ENCODE measurements at places on chromosomes 13 and 19. TPM values are rescaled to one million over a fixed set of nuclear protein-coding genes. Genes with fewer than 3 reads are reported as not detected.
A peak's percentile ranks its signal among the peaks of the same experiment; 100 is the strongest.

DNA sequence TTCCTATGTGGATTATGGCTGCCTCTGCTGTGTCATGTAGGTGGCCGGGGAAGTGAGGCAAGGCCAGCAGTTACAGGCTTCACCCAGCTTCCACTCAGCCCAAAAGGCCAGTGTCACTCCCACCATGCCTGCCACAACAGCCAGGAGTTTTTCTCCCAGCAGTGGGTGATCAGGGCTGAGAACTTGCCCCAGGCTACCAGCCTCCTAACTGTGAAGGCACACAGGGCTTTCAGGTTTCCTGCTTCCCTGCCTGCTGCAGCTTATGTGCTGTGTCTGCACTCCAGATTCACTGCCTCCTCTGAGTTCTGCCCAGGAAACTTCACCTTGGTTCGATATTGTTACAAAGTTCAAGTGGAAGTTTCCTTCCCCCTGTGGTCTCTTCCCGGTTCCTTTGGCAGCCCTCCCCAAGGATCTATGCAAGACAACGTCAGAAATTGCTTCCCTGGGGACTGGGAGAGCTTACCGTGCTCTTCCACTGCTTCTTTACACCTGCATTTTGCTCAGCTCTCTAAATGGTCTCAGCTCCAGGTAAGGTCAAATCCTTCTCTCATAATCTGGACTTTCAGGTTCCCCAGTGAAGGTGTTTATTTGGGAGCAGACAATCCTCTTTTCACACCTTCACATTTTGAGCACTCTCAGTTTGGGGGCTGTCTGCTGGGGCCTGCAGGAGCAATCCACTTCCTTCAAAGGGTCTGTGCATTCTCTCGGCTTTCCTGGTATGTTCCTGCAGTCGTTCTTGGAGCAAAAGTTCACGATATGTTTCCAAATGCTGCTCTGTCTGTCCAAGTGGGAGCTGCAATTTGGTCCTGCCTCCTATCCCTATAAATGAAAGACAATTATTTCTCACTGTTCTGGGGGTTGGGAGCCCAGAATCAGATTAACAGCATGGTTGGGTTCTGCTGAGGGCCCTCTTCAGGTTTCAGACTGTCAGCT is 1730.1 kb upstream of the PRR20A start:
- no peak for DNase-seq

The MEIS3 gene
- total RNA-seq = 57.8 TPM

DNA sequence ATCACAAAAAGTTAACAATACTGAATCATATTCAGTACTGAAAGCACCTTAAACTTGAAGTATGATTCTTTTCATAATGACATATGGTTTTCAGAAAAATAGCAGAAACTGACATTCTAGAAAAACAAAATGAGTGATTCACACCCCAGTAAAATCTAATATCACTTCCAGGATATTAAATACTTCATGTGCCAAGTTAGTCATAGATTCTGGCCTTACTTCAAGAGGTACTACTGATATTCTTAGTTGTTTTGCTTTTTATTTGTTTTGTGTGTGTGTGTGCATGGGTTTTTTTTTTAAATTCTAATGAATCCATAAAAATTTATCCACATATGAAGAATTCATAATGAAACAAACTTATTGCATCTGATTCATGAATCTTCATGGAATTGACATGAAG is 207.9 kb upstream of the UFM1 start:
- no peak for DNase-seq

The PSPC1 gene
- total RNA-seq = 56.2 TPM

The C19orf18 gene
- total RNA-seq = 0.83 TPM

DNA sequence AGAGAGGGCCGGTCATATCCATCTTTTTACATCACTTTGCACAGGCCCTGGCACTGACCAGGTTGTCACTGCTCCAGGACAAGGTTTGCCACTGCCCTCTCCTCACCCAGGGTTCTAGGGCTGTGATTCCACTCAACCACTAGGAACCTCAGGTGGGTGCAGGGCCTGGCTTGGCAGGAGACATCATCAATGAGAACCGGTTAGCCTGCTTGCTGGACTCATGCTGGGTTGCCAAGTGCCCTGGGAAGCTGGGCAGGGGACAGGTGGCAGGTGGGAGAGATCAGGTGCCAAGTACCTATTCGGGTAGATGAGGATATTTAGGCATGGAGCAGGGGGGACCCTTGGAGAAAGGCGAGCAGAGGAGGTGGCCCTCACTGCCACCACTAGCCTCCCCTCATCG is 4.2 kb upstream of the CERS4 start:
- DNase-seq = no peak

DNA sequence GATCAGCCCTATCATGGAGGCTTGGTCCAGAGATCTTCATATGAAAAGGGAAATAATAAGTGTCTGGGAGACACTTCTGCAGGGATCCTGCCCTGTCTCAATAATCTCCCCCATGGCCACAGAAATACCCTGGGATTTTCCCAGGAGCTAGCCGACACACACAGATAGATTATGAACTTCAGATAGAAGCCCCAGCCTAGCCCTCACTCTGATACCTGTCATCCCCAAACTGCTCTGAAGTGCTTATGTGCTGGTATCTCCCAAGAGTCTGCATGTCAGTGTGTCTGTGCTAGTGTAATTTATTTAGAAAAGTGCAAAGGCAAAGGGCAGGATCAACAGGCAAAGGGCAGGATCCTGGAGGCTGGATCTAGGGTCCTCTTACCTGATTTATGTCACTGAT is 38.7 kb upstream of the ZNF766 start:
- no peak for DNase-seq

DNA sequence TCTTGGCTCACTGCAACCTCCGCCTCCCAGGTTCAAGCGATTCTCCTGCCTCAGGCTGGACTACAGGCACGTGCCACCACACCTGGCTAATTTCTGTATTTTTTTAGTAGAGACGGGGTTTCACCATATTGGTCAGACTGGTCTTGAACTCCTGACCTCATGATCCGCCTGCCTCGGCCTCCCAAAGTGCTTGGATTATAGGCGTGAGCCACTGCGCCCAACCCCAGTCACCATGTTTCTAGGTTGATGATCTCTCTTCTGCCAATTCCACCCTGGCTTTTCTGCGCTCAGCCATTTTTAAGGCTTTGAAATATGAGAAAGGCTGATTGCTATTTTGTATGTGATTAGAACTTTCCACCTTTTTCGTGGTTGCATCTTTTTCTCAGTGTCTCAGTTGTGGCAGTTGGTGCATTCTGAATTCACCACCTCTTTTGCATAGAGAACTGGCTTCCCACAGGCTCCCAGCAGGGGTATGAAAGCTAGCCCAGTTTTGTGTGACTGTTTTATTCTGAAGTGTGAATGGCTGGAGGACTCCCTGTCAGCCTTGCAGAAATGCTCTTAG is 15.5 kb downstream of the CEACAM1 start:
- DNase-seq = no peak

DNA sequence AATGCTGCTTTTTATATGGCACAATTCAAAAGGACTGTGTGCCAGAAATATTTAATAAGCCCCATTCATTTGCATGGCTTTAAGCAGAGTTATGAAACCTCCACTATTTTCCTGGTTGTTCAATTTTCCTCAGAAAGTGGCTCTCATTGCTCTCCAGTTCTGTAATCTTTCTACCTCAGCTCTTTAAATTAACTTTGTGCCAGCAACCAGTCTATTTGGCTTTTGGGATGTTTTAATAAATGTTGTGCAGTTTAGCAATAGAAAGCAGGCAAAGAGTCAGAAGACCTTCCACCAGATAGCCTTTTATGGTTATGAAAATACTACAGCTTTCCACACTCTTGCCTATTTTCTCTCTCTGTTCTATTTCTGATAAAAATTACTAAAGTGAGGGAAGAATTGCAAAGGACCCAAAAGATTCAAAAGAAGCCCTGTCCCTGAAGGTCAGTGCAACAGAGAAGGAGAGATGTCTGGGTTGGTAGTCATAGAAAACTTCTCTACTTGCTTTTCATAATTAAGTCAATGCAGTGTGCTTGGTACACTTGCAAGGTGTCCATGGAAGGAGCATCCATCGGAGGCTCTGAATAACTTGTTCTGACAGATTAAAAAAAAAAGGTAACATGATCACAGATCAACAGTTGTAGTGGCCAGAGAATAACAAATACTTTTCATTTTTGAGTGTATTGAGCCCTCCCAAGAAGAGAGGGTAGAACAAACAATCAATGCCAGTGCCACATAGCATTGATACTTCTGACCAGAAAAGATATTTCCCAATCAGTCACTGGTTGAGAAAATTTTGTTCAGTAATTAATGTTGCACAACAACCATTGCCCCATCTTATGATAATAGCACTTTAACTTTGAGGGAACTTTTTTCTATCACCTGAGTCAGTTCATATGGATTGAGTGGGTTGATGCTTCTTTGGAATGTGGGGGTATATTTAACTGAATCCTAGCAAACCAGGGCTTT is 48.4 kb upstream of the SPRY2 start:
- DNase-seq = peak; percentile 15

DNA sequence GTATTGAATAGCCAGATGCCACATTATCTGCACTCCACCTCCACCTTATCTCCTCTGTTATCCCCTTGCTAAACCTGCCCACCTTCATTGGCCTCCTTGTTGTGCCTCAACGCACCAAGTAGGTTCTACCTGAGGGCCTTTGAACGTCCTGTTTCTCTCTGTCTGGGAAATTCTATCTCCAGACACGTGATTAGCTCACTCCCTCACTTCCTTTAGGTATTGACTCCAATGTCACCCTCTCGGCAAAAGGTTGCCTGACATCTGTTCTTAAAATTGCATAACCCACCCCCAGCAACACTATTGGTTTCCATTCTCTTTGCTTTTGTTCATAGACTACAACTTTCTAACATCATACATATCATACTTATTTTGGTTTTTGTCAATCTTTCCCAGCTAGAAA is 56.5 kb upstream of the MEDAG start:
- DNase-seq = no peak

The CYP4F8 gene
- total RNA-seq = not detected

DNA sequence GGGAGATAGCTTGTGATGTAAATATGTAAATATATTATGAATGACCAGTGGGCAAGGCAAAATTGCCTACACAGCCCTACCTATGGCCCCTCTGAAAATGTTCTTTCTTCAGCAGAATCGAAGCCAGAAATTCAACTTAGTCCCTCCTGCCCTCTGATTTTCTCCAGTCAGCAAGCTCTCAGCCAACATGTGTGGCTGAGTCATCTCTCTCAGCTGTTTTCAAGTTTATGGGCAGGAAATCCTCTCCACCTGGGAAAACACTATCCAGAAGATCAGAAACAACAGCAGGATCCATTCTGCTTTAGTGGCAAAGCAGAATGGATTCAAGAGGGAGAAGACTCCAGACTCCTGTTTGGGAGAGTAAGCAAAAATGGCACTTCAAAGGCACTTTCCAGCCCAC is 8.9 kb upstream of the ZNF527 start:
- DNase-seq = no peak

The TJP3 gene
- total RNA-seq = not detected

- DNase-seq = no peak
Observed at GRCh38 chr13:100738176-100738855, 63.7 kb upstream of the TMTC4 start.

- DNase-seq = no peak
Observed at GRCh38 chr19:7988307-7988706, 17.1 kb downstream of the ELAVL1 start.

DNA sequence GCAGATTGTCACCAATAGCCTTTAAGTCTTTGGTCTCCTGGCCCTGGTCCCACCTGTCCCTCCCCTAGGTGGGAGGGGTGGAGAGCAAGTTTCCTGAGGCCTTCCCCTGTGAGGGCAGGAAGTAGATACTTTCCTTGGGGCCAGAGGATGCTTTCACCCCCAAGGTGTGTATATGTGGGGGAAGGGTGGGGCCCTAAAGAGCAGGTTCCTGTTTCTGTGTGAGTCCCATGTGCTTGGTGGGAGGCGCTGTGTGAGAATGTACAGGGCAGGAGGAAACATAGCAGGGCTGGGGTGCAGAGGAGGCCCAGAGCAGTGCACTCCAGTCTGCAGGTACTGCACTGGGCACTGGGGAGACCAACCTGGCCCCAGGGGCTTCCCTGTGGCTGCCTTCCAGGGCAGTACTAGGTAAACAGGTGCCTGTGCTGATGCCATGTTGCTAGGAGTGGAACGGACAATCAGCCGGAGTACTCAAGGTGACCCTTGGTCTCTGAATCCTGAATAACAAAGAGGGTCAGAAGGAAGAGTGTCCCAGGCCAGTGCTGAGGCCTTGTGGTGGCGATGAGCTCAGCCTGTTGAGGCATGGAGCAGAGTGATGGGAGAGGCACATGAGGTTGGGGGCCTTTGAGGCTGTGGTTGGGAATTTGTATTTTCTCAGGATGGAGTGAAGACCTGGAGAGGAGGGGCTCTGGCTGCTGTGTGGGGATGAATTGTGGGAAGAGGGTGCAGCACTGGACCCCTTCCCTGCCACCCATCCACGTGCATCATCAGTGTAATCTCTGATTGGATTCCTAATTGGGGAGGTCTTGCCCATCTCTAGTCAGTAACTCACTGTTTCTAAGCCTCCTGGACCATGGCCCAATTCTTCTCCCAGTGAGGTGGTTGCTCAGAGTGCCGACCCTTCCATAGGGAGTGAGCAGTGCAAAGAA is 5.1 kb downstream of the EGLN2 start:
- DNase-seq = no peak

- peak; percentile 88 for DNase-seq
Observed at GRCh38 chr19:47210689-47211316, 20.2 kb downstream of the BBC3 start.

Measured in fibroblast of lung (primary cell).